Kidney (tissue), 22 donors: ENCODE measurements at places on chromosomes 5 and 9. TPM values are rescaled to one million over a fixed set of nuclear protein-coding genes. Genes with fewer than 3 reads are reported as not detected.

DNA sequence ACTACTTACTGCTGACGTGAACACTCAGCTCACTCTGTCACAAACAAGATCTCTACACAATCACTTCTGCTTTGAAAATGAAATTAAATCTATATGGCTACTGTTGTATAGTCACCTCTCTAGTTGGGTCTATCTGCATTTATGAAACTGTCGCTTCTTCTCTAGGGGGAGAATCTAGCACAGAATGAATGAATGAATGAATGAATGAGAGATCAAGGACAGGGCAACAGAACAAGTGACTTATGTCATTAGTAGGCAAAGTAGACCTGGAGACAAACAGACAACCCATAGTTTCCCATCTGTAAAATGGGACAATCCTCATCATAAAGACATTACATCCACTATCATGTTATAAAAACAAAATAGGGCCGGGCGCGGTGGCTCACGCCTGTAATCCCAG, 13.4 kb downstream of the PTCH1 start:
- peaks cover 3% of the 10 kb centered on the region for H3K4me1 ChIP-seq
- H3K27ac ChIP-seq = no peak overlapping the region
- no peak for DNase-seq
- H3K27me3 ChIP-seq = no peaks in the 10 kb centered on the region

DNA sequence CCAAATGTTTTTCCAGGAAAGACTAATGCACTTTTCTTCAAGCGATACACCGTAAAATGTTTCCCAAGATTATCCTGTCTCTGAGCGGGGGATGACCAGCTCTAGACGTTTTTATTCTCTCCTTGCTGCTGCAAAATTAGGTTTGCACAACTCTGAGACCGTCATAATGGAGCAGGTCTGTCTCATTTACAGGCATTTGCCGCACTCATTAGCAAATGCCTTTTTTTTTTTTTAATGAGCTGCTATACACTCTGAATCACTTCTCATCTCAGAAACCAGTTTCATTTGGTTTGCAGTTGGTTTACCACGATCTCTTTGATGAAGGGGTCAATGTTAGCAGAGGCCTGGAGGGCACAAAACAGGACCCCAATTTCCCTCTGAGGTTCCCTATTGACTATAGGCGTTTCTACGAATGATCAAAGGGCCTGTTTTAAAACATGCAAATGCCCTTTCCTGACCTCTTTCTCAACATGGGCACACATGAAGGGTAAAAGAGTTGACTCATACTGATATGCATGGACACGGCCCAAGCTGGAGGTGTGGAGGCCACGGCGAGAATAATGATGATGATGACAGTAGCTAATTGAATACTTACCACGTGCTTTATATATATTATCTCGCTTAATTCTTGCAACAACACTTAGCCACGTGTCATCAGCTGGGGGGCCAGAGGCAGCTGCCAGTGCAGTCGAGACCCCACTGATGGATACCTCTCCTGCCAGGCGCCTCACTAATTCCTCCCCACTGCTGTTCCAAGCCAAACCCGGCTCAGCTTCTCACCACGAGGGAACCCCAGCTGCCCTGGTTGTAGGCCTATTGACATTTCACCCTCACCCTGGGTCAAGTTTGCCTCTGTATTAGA, 89.9 kb upstream of the PTCH1 start:
- no peaks in the 10 kb centered on the region for H3K27me3 ChIP-seq
- H3K27ac ChIP-seq = peak overlapping the region; percentile 3
- peaks cover 2% of the 10 kb centered on the region for H3K4me1 ChIP-seq
- H3K4me3 ChIP-seq = no peak overlapping the region

- H3K27me3 ChIP-seq = no peaks in the 10 kb centered on the region
- no peak overlapping the region for H3K27ac ChIP-seq
- H3K4me1 ChIP-seq = peaks cover 7% of the 10 kb centered on the region
- DNase-seq = no peak
- H3K4me3 ChIP-seq = no peak overlapping the region
Observed at GRCh38 chr9:14292181-14292739, 21.7 kb downstream of the NFIB start.

DNA sequence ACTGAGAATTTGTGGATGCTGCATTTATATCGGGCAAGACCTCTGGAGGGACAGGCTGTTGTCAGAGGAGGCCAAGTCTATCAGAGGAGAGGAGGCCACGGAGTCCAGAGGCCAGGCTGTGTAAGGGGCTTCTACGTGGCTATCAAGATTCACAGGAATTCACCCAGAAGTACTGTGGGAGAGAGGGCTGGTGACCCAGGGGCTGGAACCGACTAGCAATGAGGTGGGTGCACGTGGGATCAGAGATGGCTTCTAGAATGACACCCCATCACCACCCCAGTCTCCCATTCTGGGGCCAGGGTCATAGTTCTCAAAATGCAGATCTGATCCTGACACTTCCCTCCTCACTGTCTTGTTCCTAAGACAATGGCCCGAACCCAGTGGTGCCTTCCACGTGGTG, 61.2 kb upstream of the PHYKPL start:
- H3K27ac ChIP-seq = no peak overlapping the region
- no peaks in the 10 kb centered on the region for H3K4me1 ChIP-seq
- H3K36me3 ChIP-seq = no peaks in the 10 kb centered on the region
- no peaks in the 10 kb centered on the region for H3K27me3 ChIP-seq
- no peak for DNase-seq

DNA sequence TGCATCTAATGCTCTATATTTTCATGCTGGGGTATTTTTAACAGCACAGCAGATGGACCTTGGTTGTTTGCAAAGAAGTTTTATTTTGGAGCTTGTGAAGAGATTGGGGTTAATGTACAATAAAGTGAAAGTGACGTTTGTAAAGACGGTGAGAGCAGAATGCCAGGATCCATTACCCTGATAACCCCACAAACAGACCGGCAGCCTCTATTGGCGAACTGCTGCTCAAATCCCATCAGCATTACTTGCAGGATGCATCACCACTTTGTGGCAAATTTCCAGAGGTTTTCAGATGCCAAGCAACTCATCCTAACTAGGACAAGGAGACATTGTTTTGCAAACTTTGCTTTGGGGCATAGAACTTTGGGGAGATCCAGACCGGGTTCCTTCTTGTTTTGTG, 383.3 kb upstream of the ZNF462 start:
- no peak overlapping the region for H3K27ac ChIP-seq
- H3K4me1 ChIP-seq = no peaks in the 10 kb centered on the region
- H3K4me3 ChIP-seq = no peak overlapping the region
- H3K36me3 ChIP-seq = no peaks in the 10 kb centered on the region

DNA sequence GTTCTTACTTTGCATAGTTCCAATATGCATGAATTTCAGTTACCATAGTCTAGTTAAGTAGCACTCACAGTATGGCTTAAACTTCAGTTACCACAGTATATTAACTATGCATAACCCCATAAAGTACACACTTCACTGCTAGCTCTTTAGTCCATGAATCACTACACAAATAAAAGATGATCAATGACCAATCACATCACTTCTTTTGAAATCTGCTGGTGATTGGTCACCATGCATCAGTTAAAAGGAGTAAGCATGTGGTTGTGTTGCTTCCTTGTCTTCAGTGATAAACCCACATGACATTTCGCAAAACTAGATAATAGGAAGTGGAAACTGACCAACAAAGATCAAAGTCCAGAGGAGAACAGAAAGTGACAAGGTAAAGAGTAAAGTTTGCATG, 79.0 kb downstream of the TAF11L14 start:
- H3K27ac ChIP-seq = no peak overlapping the region
- no peaks in the 10 kb centered on the region for H3K27me3 ChIP-seq
- no peak for DNase-seq
- no peaks in the 10 kb centered on the region for H3K36me3 ChIP-seq
- no peaks in the 10 kb centered on the region for H3K4me1 ChIP-seq
- no peak overlapping the region for H3K4me3 ChIP-seq

DNA sequence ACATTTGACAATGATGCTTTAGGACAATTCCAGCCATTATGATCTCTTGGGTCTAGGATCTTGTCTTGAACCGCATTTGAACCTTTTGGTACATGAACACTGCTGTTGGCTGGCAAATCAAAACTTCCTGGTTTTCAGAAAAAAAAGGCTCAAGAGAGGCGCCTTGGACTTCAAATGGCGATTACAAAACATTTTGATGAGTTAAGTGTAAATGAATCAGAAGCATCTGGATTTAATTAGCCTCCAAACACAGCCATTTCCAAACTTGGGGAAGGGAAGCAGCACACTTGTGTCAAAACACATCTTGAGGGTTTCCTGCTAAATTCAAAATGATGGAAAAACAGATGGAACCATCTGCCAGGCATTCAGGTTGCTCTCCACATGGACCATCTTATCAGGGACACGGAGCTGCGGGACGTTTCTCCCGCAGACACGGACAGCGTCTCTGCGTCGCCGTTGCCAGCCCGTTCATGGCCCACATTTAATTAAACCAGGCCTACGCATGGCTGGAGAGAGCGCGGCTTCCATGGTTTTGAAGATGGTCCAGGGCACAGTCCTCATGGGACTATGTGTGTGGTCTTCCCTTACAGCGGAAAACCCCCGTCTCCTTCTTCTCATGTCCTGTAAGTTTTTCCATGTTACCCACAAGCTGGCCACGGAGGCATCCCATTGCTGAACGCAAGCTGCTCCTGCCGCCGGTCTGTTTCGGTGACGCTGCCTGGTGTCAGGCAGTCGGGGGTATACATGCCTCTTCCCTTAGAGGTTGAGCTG, 55.8 kb upstream of the PTCH1 start:
- H3K4me3 ChIP-seq = no peak overlapping the region
- DNase-seq = no peak
- H3K36me3 ChIP-seq = no peaks in the 10 kb centered on the region
- H3K27me3 ChIP-seq = no peaks in the 10 kb centered on the region
- no peak overlapping the region for H3K27ac ChIP-seq
- H3K4me1 ChIP-seq = no peaks in the 10 kb centered on the region

DNA sequence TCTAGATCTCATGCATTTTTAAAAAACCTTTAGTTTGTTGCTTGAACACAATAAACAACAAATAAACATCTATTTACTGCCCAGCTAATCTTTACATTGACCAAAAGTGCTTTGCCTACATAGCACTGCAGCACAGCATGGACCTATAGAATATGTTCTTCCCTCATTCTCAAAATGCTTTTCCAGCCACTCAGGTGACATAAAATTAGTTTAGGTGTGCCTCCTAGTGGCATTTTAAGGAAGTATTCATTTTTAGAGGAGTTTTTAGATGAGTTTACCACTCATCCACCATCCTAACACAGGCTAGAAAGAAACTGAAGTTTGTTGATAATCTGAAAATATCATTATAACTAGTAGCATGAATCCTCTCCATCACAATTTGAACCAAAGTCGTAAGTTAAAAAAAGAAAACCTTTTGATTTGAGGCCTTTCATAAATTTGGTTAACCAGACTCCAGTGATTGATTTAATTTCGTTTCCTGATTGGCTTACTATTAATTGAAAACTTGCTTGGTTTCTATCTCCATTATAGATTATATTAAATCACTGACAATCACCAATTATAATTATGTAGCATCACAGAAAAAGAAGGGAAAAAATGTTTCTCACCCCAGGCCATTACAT, 12.6 kb downstream of the PLGRKT start:
- H3K36me3 ChIP-seq = no peaks in the 10 kb centered on the region
- H3K4me1 ChIP-seq = no peaks in the 10 kb centered on the region
- no peak for DNase-seq
- no peak overlapping the region for H3K27ac ChIP-seq
- no peak overlapping the region for H3K4me3 ChIP-seq

GRCh38 chr5:158720281-158720680, 379.4 kb downstream of the EBF1 start:
- no peaks in the 10 kb centered on the region for H3K27me3 ChIP-seq
- DNase-seq = no peak
- H3K4me3 ChIP-seq = no peak overlapping the region
- no peaks in the 10 kb centered on the region for H3K36me3 ChIP-seq
- no peak overlapping the region for H3K27ac ChIP-seq

DNA sequence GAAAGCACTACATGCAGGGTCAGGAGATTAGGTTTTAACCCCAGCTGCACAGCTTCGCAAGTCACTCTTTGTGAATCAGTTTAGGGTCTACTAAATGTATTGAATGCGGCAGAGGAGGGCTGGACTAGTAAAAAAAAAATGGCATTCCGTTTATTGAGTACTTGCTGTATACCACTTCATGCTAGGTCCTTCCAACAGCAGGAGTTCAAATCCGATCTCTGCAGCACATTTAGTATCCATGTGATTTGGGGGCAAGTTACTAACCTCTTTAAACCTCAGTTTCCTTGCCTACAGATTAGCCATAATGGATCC, 204.4 kb downstream of the SNCAIP start:
- DNase-seq = no peak
- H3K4me3 ChIP-seq = no peak overlapping the region
- no peak overlapping the region for H3K27ac ChIP-seq
- H3K4me1 ChIP-seq = no peaks in the 10 kb centered on the region
- no peaks in the 10 kb centered on the region for H3K27me3 ChIP-seq

DNA sequence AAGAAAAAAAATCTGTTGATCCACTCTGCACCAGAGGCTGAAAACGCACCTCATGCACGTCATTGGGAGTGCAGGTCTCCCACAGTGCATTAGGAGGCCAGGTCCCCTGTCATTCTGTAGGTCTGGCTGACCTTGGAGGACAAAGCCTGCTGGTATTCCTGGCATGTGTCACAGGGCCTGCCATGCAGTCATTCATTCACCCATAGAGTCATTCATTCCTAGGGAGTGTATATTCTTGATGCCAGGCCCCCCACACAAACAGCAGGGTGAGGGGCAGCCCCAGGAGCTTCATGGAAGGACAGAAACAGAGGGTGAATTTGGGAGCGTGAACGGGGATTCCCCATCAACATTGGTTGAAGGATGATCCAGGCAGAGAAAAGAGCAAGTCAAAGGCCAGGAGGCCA, 2.2 kb downstream of the GBGT1 start:
- peaks cover 6% of the 10 kb centered on the region for H3K4me1 ChIP-seq
- no peaks in the 10 kb centered on the region for H3K27me3 ChIP-seq
- H3K27ac ChIP-seq = no peak overlapping the region
- no peak for DNase-seq
- H3K4me3 ChIP-seq = no peak overlapping the region
- no peaks in the 10 kb centered on the region for H3K36me3 ChIP-seq

DNA sequence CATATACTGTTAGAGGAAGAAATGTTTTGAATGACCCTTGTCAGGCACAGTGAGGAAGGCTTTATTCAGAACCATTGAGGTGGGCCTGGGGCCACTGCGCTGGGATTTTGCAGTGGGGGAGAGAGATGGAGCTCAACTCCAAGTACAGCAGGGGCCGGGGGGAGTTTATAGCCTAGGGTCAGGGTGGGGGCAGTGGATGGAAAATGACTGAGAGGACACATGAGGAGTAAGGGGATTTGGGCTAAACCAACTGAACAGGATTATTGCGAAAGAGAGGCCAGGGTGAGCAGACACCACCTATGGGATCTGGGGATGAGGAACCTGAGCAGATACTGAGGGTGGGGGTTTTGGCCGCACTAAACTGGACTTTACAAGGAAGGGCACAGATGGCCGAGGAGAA, 6.3 kb downstream of the CEP72 start:
- no peak for DNase-seq
- no peaks in the 10 kb centered on the region for H3K4me1 ChIP-seq
- H3K36me3 ChIP-seq = peaks cover 9% of the 10 kb centered on the region
- H3K4me3 ChIP-seq = no peak overlapping the region
- H3K27ac ChIP-seq = no peak overlapping the region
- no peaks in the 10 kb centered on the region for H3K27me3 ChIP-seq

The IFNK gene
- total RNA-seq = not detected

The YTHDC2 gene
- 31.6 TPM for total RNA-seq

The FGF18 gene
- total RNA-seq = 1.8 TPM

The TSSK1B gene
- total RNA-seq = 0.13 TPM

The TMEM171 gene
- 15.4 TPM for total RNA-seq

The ANXA6 gene
- total RNA-seq = 107 TPM
